NCI-H460 (cell line): ENCODE measurements at places on chromosomes 5 and 9. TPM values are rescaled to one million over a fixed set of nuclear protein-coding genes. Genes with fewer than 3 reads are reported as not detected.

BHMT gene
- total RNA-seq: not detected in 2 replicates

GADD45G gene
- 3.4 and 3.8 TPM in 2 replicates for total RNA-seq

SMIM33 gene
- not detected in 2 replicates for total RNA-seq

LRRC19 gene
- total RNA-seq: not detected in 2 replicates

LCN15 gene
- not detected in 2 replicates for total RNA-seq

NRARP gene
- 5.1 and 8.9 TPM in 2 replicates for total RNA-seq
